ENCODE measurements at places on chromosomes 1 and 21.

DNA sequence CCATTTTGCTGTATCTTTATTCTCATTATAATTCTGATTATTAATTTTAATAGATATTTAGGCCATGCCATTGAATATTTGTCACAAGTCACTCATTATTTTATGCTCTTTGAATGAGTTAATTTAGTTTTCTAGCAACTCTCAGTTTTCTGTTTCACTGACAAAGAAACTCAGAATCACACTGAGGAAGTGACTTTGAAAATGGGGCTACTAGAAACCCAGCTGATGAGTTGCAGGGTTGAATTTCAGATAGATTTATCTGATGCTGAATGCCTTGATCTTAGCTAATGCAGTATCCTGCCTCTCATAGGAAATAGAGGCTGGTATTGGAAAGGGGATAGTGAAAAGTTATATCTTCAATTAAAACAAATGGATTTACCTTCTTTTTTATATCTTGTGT is 67.4 kb upstream of the PLA2G4A start:
- no peak for DNase-seq

GRCh38 chr1:32903991-32904785 is 3.0 kb upstream of the TMEM54 start:
- DNase-seq, result no peak

- no peak for DNase-seq
Observed at GRCh38 chr1:230288641-230289349, 137.3 kb downstream of the PGBD5 start.

GRCh38 chr1:234647245-234647644 is 37.3 kb upstream of the IRF2BP2 start:
- no peak for DNase-seq

GRCh38 chr1:54375712-54376429 is 30.3 kb downstream of the SSBP3 start:
- DNase-seq, result no peak

GRCh38 chr1:34825455-34826091 is 32.8 kb downstream of the GJA4 start:
- DNase-seq, result no peak

All from stimulated activated naive B cell treated with anti-CD40 and anti-IgM and Interleukin-4, amounts not matched to agents 10 μg/mL and 1 μg/mL and 100 μg/mL, for 72 hours (primary cell).